ENCODE measurements at places on chromosomes 1 and 21. TPM values are rescaled to one million over a fixed set of nuclear protein-coding genes. Genes with fewer than 3 reads are reported as not detected.

The ACKR1 gene
- total RNA-seq = 10.3 TPM

The AGRN gene
- total RNA-seq = 57.2 TPM

The SLC41A1 gene
- total RNA-seq = 43.6 TPM

The TDRD5 gene
- total RNA-seq = 0.82 TPM

The HSF2BP gene
- 1.0 TPM for total RNA-seq

All from tongue (tissue), 3 donors.